ENCODE measurements at places on chromosomes 7 and 10.

DNA sequence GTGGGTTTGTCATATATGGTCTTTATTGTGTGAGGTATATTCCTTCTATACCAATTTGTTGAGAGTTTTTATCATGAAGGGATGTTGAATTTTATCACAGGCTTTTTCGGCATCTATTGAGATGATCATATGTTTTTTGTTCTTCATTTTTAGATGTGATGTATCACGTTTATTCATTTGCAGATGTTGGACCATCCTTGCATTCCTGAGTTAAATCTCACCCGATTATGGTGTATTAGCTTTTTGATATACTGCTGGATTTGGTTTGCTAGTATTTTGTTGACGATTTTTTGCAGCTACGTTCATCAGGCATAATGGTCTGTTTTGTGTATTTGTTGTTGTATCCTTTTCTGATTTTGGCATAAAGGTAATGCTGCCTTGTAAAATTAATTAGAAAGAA is 311.0 kb downstream of the PTEN start:
- no peak for DNase-seq

DNA sequence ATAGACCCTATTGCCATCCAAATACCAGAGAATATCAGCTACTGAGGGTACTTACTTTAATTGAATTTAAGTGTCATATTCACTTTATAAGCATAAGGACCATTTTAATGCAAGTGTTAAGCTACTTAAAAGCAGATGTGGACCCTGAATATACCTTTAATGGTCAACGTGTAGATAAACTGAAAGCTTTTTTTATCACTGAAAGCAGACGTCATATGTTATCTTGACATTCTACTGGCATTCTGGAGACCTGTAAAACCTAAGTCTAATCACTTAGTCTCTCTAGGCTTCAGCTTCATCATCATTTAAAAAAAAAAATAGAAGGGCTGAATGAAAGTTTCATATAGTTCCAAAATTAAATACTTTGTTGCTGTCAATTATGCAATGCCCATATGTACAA is 116.5 kb downstream of the ELAPOR2 start:
- DNase-seq, result no peak

- no peak for DNase-seq
These were observed 102.3 kb upstream of the BTBD16 start for GRCh38 chr10:122168598-122169394.

GRCh38 chr10:64658528-64658927 is 1137.3 kb downstream of the REEP3 start:
- no peak for DNase-seq

DNA sequence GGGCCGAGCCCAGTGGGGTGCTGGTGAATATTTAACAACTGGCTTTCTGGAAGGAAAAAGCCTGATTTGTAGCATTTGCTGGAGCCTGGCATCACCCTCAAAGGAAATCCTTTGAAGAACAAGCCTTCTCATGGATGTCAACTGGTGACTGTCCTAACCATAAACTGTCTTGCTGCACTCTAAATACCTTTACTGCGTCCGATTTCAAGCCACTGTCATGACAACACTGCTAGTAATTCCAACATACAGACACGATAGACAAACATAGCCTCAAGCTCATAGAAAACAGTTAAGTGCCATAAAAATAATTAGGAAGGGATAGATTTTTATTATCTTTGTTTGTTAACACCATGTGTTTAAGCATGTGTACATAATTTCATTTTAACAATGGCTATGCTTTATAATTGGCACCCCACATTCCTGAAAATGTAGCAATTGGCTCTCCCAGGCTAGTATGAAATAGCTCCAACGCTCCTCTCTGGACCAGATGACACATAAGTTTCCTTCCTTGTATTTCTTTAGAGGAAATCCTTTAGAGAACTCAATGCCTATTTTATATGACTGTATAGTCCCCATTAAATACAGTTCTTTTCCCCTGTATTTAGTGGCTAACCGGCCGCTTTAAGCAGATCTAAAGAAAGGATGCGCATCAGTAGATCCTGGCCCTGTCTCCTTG is 273.4 kb downstream of the PRPF18 start:
- no peak for DNase-seq

- no peak for DNase-seq
These were observed 39.5 kb downstream of the RBM28 start for GRCh38 chr7:128304212-128304611.

- no peak for DNase-seq
These were observed 48.7 kb upstream of the DYNC1I1 start for GRCh38 chr7:95723583-95724180.

DNA sequence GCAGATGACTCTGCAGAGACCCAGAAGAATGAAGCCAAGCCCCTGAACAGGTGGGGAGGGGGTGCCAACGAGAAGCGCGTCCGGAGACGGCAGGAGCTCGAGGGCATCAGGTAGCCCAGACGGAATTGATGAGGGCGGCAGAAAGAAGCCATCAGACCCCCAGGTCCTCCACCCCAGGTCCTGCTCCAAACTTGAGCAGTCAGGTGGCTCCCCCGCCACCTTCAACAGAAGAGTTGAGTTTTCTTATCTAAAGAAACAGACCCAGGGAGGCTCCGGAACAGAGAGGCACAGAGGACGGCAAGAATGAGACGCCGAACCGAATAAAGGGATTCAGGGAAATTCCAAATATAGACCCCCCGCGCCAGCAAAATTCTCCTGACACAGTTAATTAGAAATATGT is 22.2 kb downstream of the RGS10 start:
- DNase-seq, result peak; percentile 4

DNA sequence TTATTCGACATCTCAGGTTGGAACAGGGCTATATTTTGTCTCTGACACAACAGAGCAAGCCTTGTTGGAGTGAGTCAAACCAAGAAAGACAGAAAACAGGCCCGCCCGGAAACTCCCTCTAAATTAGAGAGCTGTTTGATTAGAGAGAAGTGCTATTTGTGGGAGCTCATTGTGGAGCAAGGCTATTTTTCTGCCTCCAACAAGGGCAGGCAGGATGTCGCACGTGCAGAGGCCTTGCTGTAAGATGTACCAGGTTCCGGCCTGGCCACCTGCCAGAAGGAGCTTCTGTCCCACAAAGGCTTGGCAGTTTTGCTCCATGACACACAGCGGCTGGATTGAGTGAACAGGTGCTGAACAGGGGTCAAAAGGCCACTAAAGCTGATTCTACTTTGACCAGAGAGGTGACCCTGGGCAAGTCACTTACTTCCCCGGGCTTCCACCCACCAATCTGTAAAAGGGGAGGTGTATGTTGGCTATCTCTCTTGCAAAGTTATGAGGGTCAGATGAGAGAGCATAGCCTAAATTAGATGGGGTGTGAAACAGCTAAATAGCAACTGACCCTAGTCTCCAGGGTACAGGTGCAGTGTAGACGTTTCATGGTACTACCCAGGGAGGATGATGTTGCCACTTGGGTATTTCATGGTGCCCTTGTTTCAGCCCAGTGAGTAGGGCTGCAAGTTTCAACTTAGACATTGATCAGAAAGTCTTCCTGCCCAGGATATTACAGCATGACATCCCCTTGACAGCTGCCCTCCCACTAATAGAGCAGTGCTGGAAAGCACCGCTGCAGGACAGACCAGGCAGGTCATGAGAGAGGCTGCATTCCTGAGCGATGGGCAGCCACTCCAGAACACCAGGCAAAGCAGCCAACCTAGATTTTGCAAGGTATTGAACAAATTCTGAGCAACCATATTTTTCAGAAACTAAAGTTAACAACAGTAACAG is 62.0 kb downstream of the VSTM4 start:
- DNase-seq, result no peak

DNA sequence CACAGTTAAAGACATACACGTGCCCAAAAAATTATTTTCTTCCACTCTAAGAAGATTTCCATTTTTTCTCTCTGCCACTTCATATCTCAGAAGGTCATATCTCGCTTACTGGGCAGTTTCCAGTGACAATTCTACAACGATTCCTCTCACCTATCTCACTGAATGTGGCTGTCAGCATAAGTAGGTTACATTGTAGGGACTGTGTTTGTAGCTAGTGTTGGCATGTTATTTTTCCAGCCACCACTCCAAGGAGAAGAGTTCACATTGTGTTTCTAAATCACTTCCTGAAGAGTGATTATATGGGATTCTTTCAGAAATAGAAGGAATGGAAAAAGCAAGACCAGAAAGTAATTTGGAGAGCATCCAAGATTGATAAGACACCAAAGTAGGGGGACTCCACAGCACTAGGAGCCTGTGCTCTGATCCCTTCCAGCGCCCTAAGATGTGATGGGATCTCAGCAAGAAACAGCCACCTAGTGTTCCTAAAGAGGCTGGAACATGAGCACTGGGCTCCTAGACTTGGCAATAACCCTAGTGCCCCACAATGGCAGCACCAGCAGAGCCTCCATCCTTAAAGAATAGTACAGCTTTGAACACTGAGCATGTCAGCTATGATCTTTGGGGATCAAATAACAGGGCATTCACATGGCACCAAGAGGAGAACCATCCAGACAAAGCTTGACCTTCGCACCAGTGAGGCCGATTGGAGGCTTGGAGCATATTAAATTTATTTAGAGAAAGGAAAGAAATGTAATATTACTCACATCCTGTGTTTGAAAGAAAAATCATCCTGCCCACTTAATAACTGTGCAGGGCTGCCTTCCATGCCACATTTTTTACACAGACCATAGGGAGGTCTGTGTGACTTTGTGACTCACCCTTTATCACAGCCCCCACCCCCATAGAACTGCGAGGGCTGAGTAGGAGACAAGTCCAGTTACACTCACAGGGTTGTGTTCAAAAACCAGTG is 51.8 kb downstream of the CAV1 start:
- DNase-seq, result no peak

DNA sequence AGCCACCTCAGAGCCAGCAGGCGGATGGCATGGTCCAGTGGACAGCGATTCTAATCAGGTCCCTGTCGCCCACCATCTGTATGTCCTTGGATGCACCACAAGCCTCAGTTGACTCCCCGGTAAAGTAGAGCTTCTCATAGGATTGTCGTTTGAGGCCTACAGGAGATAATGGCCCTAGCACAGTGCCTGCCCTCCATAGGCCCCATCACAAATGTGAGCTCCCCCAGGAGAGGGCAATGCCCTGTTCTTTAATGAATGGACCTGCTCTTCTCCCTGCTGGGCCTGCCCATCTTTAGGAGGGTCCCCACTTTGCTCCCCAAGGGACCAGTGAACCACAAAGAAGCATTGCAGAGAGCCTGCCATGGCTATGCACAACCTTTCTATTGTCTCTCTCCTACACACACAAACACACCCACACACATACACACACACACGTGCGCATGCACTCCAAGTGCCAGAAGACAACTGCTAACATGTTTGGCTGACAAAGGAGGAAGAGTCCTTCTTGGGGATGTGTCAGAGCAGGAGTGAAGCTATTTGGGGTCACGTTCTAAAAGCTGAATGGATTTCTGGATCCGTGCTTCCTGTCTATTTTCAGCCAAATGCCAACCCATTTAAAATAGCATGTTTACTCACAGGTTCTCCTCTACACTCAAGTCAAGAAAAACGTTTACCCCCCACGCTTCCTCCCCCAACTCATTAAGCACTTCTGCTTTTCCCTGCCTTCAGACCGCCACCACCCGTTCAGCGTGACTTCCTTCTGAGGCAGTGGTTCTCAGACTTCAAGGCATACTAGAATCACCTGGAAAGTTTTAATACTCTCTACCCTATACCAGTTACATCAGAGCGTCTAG is 196.1 kb downstream of the GRID1 start:
- DNase-seq, result no peak

- peak; percentile 66 for DNase-seq
These were observed 6.9 kb downstream of the STN1 start for GRCh38 chr10:103911021-103911459.

GRCh38 chr10:32954080-32954479 is 4.0 kb downstream of the ITGB1 start:
- DNase-seq, result no peak

- no peak for DNase-seq
These were observed 29.9 kb downstream of the CYTH3 start for GRCh38 chr7:6242561-6242960.

GRCh38 chr10:47095848-47096612 is 184.8 kb downstream of the PTPN20 start:
- no peak for DNase-seq

DNA sequence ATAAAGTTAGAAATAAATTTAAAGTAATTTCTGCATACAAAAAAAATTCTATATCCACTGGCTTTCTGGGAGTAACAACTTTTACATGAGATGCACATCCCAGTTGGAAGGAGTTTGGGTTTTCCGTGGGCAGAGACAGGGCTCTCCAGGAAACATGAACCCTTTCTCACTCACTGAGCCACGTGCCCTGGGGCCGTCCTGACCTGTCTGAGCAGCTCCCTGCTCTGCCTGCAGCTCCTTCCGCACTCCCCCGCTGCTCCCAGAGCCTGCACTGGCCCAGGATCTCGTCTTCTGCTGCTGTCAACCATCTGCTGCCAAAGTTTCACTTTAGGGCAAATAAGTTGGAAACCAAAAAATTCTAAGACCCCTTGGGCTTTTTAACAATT is 169.1 kb downstream of the DIP2C start:
- no peak for DNase-seq

GRCh38 chr10:127907411-127908105 is 655 bp downstream of the PTPRE start:
- peak; percentile 38 for DNase-seq

GRCh38 chr10:30028006-30028737 is 31.2 kb downstream of the JCAD start:
- peak; percentile 32 for DNase-seq

DNA sequence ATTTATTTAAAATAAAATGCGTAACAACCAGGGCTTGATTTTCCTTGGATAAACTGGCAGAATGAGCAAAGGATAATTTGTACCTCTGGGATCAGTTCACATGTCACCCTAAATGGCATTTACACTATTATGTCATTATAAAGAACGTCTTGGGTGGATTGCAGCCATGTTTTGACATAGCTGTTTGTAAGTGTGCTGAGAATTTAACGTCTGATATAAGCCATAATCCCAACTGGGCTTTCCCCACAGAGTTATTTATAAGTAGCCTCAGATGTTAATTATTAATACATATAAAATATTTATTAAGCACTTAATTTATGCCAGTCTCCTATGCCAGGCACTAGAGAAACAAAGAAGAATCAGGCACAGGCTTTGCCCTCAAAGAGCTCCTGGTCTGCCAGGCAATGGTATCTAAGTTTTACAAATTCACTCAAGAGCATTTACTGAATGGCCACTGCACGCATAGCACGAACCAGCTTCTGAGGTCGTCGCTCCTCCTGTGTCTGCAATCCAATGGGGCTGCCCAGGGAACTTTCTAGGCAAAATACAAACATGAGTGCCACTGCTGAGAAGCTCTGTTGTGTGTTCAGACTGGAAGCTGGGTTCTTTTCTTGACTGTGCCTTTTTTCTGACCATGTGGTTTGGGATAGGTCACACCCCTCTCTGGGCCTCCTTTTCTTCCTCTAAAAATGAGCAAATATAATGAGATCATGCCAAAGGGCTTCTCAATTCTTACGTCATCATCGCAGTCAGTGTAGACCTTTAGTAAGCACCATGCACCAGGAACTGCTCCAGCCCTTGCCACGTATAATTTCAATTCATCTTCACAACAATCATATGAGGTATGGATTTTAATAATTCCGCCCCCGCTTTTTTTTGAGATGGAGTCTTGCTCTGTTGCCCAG is 11.3 kb upstream of the CTBP2 start:
- DNase-seq, result no peak

GRCh38 chr10:92502296-92502808 is 71.5 kb downstream of the IDE start:
- DNase-seq, result no peak
